ENCODE measurements at places on chromosomes 13 and 19.

DNA sequence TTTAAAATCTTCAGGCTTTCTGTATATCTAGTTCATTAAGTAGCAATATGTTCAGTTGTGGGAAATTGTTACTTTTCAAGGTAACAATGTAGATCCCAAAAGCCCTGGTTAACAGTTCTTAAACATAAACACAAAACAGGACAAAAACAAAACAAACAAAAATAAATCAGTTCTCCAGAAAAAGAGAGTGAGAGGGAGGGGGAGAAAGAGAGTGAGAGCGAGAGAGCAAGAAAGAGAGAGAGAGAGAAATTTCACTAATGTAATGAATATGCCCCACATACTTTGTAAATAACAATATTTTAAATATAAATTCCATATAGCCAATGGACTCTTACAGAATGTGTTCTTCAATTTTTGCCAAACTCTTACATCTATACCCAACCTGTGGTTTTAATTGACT lies 275.5 kb downstream of the GPC6 start:
- DNase-seq: no peak

- DNase-seq: no peak
These were observed 13.1 kb downstream of the SETDB2 start for GRCh38 chr13:49457221-49457620.

GRCh38 chr13:76741624-76742023 lies 144.6 kb downstream of the KCTD12 start:
- DNase-seq: no peak

DNA sequence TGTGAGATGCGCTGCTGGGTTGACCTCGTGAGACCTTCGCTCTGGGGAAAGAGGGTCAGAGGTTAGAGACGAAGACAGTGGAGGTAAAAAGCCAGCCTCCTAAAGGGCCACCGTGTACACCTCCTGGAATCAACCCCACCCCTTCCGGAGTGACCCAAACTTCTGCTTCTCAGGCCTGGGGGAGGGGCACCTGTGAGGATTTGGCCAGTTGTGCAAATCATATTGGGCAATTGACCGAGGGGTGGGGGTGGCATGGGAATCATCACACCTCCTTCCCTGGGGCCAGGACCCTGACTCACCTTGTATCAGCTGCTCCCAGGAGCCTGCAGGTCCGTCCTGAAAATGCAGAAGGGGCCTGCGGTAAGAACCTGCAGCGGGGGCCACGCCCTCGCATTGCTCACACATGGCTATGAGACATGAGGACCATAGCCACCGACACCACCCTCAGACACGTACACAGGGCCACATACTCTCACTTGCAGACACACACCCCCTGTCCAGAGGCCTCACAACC lies 2.8 kb downstream of the TNFSF14 start:
- DNase-seq: no peak

DNA sequence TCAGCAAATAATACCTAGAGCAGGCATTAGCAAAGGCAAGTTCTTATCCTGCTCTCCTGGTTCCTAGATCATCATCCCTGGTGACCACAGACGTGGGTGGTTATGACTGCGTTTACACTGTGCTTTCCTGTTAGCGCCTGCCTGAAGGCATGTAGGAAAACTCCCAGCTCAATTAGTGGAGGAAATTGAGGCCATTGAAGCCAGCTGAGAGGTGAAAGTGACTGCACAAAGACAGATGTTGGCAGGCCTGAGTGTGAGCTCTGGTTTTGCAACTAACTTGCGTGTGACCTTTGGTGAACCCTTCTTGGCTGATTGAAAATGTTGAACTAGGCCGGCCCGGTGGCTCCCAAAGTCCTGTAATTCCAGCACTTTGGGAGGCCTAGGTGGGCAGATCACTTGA lies 17.5 kb upstream of the NWD1 start:
- no peak for DNase-seq

DNA sequence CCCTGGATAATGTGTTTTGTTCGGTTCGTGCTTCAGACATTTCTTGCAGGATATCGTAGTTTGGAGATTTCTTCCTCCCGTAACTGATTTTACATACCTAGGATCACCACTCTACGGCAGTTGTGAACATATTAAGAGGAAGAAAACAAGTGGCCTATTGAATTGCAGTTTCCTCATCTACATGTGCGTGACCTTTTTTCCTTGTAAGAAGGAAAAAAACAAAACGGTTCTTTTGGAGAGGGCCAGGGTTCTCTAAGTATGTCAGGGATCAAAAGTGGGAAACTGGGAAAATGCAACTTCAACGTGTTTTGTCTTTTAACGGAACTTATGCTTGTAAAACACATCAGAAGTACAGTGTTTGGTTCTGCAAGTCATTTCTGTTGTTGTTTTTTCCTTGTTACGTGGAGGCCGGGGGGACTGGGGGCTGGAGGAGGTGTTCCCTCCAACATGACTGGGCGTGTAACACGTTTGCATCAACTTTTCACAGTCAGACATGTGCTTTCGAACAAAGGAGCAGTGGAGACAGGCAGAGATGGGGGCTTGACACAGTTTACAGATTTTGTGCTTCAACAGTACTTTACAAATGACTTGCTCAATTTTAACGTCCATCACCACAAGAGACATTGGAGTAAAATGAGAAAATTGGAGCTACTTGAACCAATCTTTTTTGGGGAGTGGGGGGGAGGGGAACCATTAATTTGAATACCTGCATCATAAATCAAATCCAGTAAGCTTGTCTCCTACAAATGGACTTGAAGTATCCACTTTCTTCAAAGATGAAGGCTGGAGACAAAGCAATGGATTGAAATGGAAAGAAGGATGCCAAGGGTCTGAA lies 3.8 kb downstream of the ZC3H4 start:
- no peak for DNase-seq

DNA sequence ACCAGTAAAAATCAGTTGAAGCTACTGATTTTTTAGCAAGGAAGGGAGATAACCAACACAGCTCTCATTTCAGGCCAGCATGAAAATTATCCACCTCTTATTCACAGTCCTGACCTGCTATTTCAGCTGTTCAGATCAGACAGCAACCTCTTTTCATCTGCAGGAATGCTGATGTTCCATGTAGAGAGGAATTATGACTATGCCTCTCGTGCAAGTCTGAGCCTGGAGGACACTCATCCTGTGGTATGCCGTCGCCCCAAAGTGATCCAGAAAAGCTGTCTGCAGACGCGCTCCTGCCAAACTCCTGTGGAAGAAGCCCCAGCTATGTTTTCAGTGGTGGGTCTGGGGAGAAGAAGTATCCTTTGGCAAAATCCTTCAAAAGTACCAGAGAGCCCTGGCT lies 563.5 kb upstream of the SLITRK1 start:
- DNase-seq: no peak

DNA sequence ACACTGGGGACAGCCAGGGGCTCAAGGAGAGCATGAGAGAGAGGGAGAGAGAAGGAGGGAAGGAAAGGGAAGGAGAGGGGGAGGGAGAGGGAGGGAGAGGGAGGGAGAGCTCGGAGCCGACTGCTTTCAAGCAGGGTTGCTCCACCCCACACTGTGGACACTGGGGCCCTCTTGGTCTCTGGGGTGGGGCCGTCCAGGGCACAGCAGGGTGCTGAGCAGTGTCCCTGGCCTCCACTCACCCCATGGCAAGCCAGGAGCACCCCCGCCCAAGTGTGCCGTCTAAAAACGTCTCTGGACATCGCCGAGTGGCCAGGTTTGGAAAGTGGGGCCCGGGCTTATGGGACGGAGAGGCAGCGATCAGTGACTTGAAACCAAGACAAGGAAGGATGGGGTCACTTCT lies 20.9 kb downstream of the DPP9 start:
- no peak for DNase-seq

- DNase-seq: no peak
These were observed 75.4 kb upstream of the TNFSF11 start for GRCh38 chr13:42498521-42498920.

GRCh38 chr13:91312324-91312723 lies 35.2 kb upstream of the MIR17HG start:
- no peak for DNase-seq

DNA sequence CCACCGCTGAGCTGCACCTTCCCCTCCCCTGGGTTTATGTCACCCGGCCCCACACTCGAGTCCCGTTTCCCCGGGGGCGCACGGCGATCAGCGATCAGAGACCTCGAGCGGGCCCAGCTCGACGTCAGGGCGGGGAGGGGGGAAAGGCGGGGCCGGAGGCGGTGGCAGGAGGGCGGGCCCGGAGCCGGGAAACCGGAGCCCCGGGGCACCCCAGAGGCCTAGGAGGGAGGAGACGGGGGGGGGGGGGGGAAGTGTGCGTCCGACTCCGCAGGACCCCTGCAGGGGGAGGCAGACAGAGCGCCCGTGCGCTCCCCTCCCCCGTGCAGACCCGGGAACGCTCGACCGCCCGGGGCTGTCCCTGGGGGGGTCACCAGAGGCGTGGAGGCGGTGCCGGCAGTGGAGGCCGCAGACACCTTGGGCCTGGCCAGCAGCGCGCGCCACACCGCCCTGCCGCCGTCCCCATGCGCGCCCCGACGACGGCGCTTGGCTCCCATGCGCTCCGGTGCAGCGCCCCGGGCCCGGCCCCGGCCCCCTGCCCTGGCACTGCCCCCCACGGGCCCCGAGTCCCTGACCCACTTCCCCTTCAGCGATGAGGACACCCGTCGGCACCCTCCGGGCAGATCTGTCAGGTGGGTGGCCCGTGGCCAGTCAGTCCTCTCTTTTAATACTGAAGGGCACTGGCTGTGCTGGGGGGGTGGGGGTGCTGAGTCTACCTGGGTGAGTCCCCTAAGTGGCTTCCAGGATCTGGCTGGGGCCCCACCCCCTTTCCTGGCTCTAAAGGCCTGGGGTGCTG lies 11.8 kb downstream of the PDE4A start:
- peak; percentile 74 for DNase-seq

DNA sequence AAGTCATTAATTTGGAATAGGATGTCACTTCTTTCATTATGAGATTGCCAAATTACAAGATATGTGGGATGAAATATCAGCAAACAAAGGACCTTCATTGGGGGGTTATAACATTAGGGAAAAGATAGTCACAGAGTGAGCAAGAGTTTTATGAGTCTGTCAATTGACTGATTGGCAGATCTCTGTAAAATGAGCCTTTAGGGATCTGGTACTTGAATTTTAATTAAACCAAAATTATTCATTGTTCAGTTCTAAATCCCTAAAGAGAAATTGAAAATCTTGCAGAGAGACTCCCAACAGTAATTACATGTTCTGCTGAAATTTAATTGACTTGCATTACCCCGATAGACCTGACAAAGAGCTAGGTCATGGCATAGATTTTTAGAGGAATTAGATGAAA lies 768.1 kb upstream of the SPRY2 start:
- no peak for DNase-seq

GRCh38 chr19:16016226-16017137 lies 59.8 kb upstream of the TPM4 start:
- no peak for DNase-seq

GRCh38 chr19:23554548-23554947 lies 132.5 kb downstream of the ZNF675 start:
- DNase-seq: no peak

GRCh38 chr19:19348266-19348665 lies 27.6 kb downstream of the MAU2 start:
- no peak for DNase-seq

- no peak for DNase-seq
These were observed 458.0 kb upstream of the GPC6 start for GRCh38 chr13:92768602-92769001.

- DNase-seq: no peak
These were observed 1022.5 kb downstream of the PCDH9 start for GRCh38 chr13:66207610-66208009.

DNA sequence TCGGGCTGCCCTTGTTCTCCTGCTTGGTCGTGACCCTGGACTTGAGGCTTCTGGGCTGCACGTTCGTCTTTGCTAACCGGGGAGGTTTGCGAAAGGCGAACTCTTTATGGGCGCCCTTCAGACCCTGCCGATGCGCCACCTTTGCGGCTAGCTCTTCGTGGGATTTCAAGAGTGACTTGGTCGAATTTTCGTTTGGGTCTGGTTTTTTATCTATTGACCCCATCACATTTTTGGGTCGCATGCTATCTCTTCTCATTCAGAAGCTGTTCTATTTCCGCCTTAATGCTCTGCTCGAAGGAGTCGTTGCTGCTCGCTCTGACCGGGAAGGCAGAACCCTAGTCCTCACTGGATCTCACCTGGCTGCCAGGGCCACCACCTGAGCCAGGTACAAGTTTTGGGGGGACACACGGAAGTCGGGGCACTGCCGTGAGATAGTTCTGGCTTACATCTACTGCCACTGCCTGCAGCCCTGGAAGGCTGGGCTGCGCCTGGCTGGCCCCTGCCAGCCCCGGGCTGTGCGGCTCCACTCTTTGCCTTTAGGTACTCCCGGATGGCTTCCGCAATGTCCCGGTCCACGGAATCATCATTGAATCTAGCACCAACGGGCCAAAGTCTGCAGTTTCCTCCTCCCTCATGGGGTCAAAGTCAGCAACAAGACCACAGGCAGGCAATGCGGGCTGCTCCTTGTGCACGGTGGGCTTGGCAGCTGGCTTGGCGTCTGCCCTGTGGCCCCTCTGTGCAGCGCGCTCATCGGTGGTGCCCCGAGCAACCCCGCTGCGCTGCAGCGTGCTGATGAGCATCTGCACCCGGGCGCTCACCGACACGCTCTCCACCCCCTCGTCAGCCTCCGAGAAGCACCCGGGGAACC lies 16.2 kb downstream of the RB1 start:
- DNase-seq: no peak
